Caco-2 (cell line): ENCODE measurements at places on chromosomes 2 and 18.

- DNase-seq: no peak
Measured at GRCh38 chr2:127508631-127509034, 17.7 kb downstream of the IWS1 start.

GRCh38 chr2:84041506-84041905, 417.6 kb downstream of the SUCLG1 start:
- no peak for DNase-seq

GRCh38 chr2:185475914-185476313, 262.7 kb upstream of the FSIP2 start:
- DNase-seq: no peak

- no peak for DNase-seq
Measured at GRCh38 chr18:76153691-76154090, 341.4 kb downstream of the ZNF516 start.

GRCh38 chr2:131492418-131493198, 411 bp upstream of the MZT2A start:
- peak; percentile 97 for DNase-seq

GRCh38 chr18:51655327-51655698, 457.8 kb upstream of the MEX3C start:
- DNase-seq: no peak

- DNase-seq: no peak
Measured at GRCh38 chr2:158214431-158214830, 112.8 kb downstream of the UPP2 start.

GRCh38 chr2:179837408-179837807, 24.0 kb downstream of the ZNF385B start:
- no peak for DNase-seq

- no peak for DNase-seq
Measured at GRCh38 chr2:44496130-44496529, 134.4 kb downstream of the CAMKMT start.

DNA sequence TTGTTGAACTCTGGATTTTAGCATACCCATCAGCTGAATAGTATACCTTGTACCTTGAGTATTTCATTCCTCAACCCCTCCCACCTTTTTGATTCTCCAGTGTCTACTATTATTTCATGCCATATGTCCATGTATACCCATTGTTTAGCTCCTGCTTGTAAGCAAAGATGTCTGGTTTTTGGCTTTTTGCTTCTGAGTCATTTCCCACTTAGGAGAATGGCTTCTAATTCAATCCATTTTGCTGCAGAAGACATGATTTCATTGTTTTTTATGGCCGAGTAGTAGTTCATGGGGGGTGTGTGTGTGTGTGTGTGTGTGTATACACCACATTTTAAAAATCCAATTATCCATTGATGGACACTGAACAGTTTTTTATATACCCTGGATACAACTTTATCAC, 24.3 kb upstream of the MOCOS start:
- DNase-seq: no peak

DNA sequence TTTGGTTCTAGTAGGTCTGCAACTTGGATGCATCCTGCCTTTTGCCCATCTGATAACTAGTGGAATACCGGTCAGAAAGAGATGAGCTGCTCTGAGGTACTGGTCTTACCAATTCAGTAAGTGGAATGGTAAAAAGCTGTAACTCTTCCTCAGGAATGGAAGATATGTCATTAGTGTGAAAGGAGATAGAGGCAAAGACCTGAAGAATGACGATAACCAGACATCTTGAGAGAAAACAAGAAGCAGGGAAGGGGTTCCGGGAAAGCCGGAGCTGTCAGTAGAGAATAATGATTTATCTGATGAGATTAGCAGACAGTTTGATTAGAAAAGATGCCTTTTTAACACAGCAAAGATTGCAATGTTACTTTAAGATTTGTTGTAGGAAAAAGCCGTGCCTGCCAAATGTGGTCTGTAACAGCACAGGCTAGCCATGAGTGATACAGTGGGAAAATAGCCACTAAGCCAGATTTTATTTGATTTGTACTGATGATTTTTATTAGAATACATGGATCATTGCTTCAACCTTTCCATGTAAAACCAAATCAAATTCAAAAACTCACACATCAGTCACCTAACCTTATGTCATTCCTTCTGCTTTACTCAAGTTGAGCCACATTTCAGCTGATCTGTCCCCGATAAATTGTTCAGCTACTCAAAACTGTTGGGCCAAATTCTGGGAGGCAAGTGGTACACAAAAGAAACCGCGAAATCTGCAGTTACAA, 110.0 kb downstream of the TCF4 start:
- DNase-seq: no peak

DNA sequence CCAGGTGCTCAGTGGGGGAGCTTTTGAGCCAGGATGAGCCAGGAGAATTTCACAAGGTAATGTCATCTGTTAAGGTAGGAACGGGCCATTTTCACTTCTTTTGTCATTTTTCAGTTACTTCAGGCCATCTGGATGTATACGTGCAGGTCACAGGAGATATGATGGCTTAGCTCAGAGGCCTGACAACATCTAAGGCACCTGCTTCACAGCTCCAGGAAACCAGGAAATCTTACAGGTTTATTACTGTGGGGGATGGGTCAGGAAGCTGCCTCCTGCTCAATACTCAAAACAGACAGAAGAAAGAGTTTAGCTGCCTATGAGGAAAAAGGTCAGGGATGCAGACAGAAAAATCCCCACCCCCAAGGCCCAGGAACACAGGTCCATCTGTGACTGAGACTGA, 364.3 kb upstream of the LRP1B start:
- no peak for DNase-seq

DNA sequence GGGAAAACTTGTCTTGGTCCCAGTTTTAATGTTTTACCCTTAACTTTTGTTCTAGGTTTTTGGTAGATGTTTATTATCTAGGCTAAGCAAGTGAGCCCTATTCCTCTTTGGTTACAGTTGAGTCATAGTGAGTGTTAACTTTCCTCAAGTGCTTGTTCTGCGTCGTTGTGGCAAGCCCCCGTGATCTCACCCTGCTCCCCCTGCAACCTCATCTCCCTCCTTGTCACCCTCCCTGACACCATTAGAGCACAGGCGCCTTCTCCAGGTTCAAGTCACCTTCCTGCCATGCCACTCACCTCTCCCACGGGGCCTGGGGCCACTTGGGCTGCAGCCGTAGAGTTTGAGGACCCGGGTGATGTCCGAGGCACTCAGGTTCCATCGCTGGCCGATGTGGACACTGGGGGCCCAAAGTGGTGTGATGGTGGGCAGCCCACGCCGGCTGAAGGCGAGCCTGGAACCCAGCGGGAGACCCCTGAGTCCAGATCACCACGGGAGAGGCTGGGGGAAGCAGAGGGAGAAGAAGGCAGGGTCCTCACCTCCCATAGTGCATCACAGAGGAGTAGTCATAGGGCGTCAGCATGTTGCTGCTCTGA, 8.7 kb downstream of the ASTL start:
- DNase-seq: no peak

- DNase-seq: no peak
Measured at GRCh38 chr2:72999729-73000725, 71.5 kb downstream of the SFXN5 start.

- no peak for DNase-seq
Measured at GRCh38 chr2:183088061-183088460, 9.5 kb downstream of the DUSP19 start.

GRCh38 chr2:55159037-55159651, 72.9 kb downstream of the CLHC1 start:
- DNase-seq: no peak

- DNase-seq: no peak
Measured at GRCh38 chr2:241803387-241804325, 5.3 kb upstream of the NEU4 start.

DNA sequence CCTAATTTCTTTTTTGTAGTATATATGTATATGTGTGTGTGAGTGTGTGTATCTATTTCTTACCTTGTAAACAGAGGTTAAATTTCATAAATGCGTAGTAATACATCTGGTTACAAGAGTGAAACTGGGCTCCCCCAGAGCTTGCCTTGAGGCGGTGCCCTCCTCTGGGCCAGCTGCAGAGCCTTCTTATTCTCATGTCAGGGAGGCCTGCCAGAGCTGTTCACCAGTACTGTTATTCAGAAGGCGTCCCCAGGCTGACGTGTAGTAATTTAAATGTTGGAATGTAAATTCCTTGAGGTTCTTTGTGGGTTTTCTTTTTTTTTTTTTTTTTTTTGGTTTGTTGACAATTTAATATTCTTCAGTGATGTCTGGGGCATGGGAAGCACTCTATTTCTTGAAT, 11.2 kb downstream of the COPS8 start:
- DNase-seq: no peak

GRCh38 chr2:28665041-28665704, 86.5 kb upstream of the PPP1CB start:
- no peak for DNase-seq
